Activated T-cell treated with anti-CD3 and anti-CD28 coated beads for 48 hours (primary cell): ENCODE measurements at places on chromosomes 5 and 9.

GRCh38 chr5:165290535-165290934, 1785.1 kb downstream of the MAT2B start:
- DNase-seq: no peak

DNA sequence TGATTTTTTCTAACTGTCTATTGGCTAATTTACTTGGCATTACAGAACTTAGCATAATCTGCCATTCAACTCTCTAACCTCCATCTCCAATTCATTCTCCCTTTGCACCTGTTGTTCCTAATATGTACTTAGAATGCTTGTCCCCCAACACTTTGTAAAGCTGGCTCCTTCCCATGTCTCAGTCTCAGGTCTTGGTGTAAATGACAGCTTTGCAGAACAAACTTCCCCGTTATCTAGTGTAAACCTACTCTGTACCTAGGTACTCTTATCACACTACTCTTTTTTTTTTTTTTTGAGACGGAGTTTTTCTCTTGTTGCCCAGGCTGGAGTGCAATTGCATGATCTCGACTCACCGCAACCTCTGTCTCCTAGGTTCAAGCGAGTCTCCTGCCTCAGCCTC, 77.2 kb upstream of the CTNNA1 start:
- no peak for DNase-seq

DNA sequence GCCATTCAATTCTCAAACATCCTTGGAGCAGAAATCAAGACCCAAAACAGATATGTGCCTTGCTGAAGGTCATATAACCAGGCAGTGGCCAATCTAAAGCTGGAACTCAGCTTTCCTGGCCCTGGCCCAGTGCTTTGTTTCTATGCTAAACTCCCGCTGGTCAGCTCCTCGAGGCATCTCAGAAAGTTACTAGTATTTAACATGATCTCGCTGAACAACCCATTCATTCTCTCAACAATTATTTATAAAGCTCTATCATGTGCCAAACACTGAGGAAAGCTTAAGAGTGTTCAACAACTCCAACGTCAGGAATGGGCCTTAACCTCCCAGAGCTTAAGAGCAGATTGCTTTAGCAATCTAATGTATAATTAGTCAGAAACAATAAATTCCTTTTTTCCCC, 54.0 kb downstream of the FOXD1 start:
- DNase-seq: no peak

GRCh38 chr5:34854459-34855174, 15.7 kb downstream of the TTC23L start:
- no peak for DNase-seq

- no peak for DNase-seq
Measured at GRCh38 chr5:152072091-152072490, 147.4 kb upstream of the GLRA1 start.

DNA sequence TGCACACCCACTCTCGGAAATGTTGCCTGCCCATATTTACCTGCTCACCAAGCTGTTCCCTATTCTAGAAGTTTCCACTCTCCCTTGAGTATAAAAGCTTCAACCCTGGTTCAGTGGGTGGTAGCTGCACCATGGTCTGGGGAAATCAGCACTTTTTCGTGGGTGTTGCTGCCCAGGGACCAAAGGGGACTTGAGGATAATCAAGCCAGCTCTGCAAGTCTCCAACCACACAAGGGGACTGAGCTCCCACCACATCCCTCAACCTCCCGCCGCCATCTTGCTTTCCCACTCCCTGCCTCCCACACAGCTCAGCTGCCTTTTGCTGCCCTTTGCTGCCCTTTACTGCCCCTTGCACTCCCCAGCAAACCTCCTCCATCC, 210.0 kb downstream of the AUH start:
- DNase-seq: no peak

- no peak for DNase-seq
Measured at GRCh38 chr9:28653216-28653615, 1079.9 kb upstream of the C9orf72 start.

DNA sequence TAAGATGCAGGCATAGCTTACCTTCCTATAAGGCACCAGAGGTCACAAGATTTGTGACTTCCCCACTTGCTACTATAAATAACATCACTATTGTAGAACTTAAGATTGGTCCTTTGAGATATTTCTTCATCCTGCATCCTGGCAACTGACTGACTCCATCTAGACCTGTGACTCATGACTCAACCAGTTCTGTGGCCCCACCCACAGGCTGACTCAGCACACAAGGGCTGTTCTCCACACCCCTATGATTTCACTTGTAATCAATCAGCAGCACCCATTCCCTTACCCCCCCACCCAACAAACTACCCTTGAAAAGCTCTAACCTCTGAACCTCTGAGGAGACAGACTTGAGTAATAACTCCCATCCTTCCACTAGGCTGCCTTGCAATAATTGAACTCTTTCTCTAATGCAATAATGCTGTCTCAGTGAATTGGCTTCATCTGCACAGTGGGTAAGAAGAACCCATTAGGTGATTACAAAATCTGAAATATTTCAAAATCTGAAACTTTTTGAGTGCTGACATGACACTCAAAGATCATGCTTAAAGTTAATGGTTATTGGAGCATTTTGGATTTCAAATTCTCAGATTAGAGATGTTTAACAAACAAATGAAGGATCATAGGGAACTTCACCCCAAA, 296.7 kb downstream of the ARL15 start:
- peak; percentile 33 for DNase-seq
